ENCODE measurements at places on chromosomes 2 and 18. TPM values are rescaled to one million over a fixed set of nuclear protein-coding genes. Genes with fewer than 3 reads are reported as not detected.

- no peak for DNase-seq
Observed at GRCh38 chr2:241738040-241738686, 3.7 kb downstream of the D2HGDH start.

Gene FAM110C
- 0.47 TPM for total RNA-seq

DNA sequence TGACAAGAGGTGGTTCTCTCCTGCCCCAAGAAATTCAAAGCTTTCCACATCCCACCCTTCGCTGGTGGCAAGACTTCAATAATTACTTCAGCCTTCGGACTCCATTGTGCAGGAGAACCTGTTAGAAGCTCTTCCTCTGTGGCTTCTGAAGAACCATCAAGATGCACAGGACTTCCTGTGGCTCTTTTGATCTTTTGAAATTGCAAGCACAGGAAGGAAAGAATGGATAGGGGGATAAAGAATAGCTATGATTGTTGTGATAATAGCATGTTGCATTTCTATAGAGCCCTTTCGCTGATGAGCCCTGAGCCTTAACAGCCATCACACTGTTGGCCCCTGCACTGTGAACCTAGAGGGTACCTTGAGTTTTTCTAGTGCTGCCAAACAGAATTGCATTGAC is 7.4 kb downstream of the EPAS1 start:
- DNase-seq: peak; percentile 78

Gene IRS1
- 4.8 TPM for total RNA-seq

Gene FAM124B
- 0.64 TPM for total RNA-seq

GRCh38 chr2:239762655-239763269 is 262.4 kb downstream of the NDUFA10 start:
- DNase-seq: no peak

Gene MRPL19
- 70.6 TPM for total RNA-seq

GRCh38 chr18:47701134-47701533 is 229.3 kb downstream of the SMAD2 start:
- no peak for DNase-seq

- no peak for DNase-seq
Observed at GRCh38 chr2:28226558-28226957, 166.1 kb upstream of the FOSL2 start.

Gene SOCS6
- 3.3 TPM for total RNA-seq

DNA sequence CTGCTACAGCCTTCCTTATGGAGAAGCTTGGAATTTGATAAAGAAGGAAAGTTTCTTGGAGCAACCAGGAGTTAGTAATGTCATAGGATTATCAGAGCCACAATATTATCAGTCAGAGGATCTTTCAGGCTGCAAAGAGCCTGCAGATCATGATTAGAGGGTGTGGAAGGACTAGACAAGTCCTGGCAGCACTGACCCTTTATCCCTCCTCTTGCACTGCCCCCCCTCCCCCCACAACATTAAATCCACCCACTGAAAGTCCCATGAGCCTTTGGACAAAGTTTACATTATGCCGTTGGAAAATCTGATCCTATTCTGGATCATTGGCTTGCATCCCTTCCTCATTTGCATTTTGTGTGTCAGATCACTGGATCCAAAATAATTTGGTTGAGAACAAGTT is 18.7 kb upstream of the IMPA2 start:
- DNase-seq: no peak

DNA sequence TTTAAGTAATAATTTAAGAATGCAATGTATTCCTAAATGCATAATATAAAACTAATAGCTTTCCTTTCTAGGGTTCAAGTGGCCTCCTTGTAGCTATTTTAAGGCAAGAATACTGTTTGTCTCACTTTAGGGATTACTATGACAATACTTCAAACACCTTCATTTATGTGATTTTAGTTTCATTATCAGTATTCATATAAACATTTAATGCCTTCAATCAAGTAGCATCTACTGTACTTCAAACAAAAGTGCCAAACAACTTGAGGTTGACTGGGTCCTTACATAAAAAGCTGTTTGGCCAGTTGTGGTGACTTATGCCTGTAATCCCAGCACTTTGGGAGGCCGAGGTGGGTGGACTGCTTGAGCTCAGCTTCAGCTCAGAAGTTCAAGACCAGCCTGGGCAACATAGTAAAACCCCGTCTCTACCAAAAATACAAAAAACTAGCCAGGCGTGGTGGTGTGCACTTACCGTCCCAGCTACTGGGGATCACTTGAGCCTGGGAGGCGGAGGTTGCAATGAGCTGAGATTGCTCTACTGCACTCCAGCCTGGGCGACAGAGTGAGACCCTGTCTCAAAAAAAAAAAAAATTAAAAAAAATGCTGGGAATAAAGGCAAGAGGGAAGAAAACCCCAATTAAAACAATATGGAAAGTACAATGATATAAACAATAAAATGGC is 9.3 kb downstream of the MEX3C start:
- no peak for DNase-seq

DNA sequence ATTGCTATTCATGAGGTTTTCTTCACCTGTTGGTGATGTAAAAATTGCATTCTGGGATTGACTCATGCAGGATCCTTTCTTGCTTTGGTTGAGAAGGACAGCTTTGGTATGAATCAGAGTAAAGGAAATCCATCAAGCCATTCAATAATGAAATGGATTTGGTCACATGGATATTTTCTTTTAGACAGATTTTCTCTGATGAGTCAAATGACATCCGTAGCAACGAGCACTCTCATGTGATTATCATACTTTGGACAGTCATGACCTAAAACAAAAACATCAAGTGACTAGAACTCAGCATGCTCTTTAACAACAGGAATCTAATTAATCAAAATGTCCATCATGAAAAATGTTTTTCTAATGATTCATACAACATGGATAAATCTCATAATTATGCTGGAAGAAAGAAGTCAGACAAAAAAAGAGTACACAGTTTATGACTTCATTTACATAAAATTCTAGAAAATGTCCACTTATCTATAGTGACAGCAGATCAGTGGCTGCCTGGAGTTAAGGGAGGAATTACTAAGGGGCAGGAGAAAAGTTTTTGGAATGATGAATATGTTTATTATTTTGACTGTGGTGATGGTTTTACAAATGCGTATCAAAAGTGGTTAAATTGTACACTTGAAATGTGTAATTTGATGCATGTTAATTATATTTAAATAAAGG is 30.7 kb downstream of the TRAK2 start:
- no peak for DNase-seq

Gene GAL3ST2
- 1.2 TPM for total RNA-seq

- DNase-seq: no peak
Observed at GRCh38 chr2:48771241-48772014, 15.9 kb upstream of the LHCGR start.

- no peak for DNase-seq
Observed at GRCh38 chr18:68454511-68455228, 260.2 kb downstream of the TMX3 start.

Gene MORN2
- 5.9 TPM for total RNA-seq

- DNase-seq: peak; percentile 78
Observed at GRCh38 chr2:61670591-61671501, 132.7 kb upstream of the XPO1 start.

DNA sequence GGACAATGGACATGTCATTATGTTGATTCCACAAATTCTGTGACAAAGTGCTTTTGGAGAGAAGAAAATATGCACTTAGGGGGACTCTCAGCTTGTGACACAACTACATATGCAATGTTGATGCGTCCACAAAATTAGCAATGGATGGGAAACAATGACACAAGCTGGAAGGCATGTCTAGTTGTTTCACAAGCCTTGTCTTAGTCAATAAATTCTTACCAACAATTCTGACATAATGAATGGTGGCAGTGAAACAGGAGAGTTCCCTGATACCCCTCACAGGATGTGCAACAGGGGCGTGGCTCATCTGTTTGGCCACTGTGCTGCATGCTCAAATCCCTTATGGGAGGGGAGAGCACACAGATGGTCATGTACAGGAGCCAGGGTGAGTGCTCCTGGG is 347.2 kb upstream of the DLGAP1 start:
- no peak for DNase-seq

Gene PGAP1
- 27.1 TPM for total RNA-seq

DNA sequence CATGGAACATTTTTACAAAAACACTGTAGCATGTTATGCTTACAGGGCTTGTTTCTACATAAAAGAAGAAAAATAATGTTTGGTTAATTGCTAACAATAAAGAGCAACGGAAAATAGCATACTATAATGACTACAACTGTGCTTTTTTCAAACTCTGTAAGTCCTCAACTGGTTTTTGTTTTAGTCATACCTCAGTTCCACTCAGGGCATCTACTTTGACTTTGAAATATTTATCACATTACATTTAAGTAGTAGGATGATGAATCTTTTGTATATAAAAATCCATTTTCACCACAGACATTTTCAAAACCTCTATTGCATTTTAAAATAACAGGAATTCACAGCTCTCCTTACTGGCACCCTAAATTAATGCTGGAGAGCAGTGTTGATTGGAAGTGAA is 8.3 kb downstream of the SATB2 start:
- DNase-seq: no peak

GRCh38 chr2:232339121-232340081 is 39.1 kb upstream of the ALPP start:
- DNase-seq: no peak

GRCh38 chr18:48051945-48052840 is 121.7 kb upstream of the SMAD2 start:
- DNase-seq: no peak

GRCh38 chr2:7031547-7032245 is 114.5 kb downstream of the RNF144A start:
- DNase-seq: no peak

Gene UGT1A5
- total RNA-seq: not detected

- DNase-seq: no peak
Observed at GRCh38 chr2:19580264-19580663, 221.8 kb upstream of the OSR1 start.

- no peak for DNase-seq
Observed at GRCh38 chr2:74957886-74958273, 563 bp upstream of the POLE4 start.

DNA sequence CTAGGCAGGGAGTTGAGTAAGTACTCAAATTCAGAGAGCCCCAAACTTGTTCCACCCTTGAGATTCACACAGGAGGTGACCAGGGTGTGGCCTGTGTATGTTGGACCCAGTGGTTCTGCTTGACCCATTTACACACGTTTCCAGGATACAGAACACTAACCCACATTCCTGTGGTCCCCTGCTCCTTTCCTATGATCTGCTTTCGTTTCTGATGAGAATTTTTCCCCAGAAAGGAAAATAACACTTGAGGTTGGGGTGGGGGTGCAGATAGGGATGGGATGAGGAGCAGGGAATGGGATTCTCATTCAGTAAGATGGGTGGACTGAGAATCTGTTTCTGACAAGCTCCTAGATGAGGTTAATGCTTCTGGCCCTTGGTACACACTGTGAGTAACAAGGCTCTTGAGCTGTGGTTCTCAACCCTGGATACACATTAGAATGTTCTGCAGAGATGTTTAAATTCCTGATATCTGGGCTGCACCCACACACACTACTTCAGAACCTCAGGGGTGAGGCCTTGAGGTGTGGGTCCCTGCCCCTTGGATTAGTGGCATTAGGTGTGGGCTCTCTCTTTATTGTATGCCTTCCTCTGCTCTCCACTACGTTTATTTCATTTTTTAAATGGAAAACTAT is 58.4 kb downstream of the TPGS2 start:
- DNase-seq: no peak

GRCh38 chr2:231633241-231633976 is 40.7 kb downstream of the TEX44 start:
- peak; percentile 56 for DNase-seq

Gene EDAR
- total RNA-seq: 0.56 TPM

GRCh38 chr2:151191001-151191400 is 70.7 kb downstream of the RBM43 start:
- no peak for DNase-seq

Gene FOXD4L1
- total RNA-seq: 0.17 TPM

GRCh38 chr2:150441784-150442183 is 45.7 kb downstream of the RND3 start:
- DNase-seq: no peak

DNA sequence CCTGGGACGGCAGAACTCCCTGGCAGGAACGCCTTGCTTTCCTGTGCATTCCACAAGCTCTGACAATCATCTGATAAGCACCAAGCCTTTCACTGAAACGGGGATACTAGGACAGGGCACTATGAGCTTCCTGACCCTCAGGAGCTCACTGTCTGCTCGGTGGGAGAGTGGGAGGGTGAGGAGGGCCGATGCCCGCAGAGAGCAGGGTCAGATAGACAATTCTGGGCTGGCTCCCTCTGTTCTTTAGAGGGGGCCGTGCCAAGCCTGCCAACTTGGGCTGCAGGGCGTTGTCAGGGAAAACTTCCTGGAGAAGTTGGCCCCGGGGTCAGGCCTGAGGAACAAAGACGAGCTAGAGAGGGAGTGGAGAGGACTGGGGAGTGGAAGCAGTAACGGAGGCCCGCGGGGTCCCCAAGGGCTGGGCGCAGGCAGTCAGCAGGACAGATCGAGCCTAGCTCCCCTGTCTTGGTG is 82.0 kb downstream of the CTAGE1 start:
- no peak for DNase-seq

DNA sequence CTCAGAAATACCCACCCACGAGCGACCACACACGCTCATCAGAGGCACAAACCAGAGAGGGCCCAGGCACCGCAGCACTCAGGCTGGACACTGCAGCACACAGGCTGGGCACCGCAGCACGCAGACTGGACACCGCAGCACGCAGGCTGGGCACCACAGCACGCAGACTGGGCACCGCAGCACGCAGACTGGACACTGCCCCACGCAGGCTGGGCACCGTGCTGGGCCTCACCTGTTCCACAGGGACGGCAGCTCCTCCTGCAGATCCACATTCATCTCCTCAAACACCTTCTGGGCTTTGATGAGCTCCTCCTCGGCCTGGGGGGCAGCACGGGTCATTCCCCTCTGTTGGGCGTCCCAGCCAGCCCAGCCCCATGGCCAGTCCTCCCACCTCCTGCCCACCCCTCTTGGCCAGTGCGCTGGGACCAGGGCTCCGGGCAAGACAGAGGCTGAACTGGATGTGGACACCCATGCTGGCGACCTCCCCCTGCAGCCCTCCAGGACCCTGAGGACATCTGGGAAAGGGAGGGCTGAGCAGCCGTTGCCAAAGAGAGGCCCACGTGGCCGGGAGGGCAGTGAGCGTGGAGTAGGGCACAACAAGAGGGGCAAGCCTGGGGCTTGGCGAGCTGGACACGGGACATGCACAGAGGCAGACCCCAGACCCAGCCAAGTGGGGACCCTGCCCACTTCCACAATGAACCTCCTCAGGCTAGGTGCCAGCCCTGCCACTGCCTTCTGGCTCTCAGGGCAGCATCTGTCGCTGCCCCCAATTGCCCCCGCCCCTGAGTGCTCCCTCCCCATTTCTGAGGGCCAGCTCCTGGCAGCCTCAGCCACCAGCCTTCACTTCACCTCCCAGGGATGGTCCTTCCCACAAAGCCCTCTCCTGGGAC is 43.0 kb downstream of the BIN1 start:
- no peak for DNase-seq

Gene NYAP2
- not detected for total RNA-seq

- no peak for DNase-seq
Observed at GRCh38 chr2:26535663-26536275, 57.8 kb upstream of the OTOF start.

Gene SLC9A4
- total RNA-seq: 0.07 TPM

Gene EFEMP1
- not detected for total RNA-seq

Gene UPP2
- not detected for total RNA-seq

- DNase-seq: no peak
Observed at GRCh38 chr2:9377461-9378097, 45.7 kb downstream of the ITGB1BP1 start.

GRCh38 chr2:37851828-37852584 is 73.1 kb upstream of the RMDN2 start:
- no peak for DNase-seq

- DNase-seq: no peak
Observed at GRCh38 chr18:79848579-79849327, 51.0 kb downstream of the KCNG2 start.

Gene LYG2
- total RNA-seq: not detected

Measured in activated CD4-positive, alpha-beta T cell treated with anti-CD3 and anti-CD28 coated beads, Interleukin-2, amount 10 ng/mL, durations not matched to agents 24 days and 14 days (primary cell).